ENCODE measurements at places on chromosomes 12 and 14.

- no peak for DNase-seq
These were observed 264.7 kb downstream of the RAD51B start for GRCh38 chr14:68084256-68084655.

GRCh38 chr12:66746489-66747201 is 67.8 kb upstream of the GRIP1 start:
- DNase-seq = no peak

- DNase-seq = no peak
These were observed 22.4 kb downstream of the EIF2B2 start for GRCh38 chr14:75025082-75025481.

DNA sequence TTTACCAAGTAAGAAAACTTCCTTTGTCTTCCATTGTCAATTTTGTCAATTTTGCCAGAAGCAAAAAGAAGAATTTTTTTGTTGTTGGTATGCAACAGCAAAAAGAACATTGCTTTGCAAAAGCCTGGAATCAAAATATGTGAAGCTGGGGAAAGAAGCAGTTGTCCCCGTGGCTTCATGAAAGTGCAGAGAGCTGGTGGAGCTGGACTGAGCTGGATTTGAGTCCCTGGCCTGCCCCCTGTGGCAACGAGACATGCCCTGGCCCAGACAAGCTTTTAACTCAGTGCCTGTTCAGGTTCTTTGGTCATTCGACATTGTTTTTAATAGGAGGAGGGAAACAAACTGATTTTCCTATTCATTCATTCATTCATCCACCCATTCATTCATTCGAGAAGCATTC is 70.3 kb downstream of the SLC15A4 start:
- no peak for DNase-seq

DNA sequence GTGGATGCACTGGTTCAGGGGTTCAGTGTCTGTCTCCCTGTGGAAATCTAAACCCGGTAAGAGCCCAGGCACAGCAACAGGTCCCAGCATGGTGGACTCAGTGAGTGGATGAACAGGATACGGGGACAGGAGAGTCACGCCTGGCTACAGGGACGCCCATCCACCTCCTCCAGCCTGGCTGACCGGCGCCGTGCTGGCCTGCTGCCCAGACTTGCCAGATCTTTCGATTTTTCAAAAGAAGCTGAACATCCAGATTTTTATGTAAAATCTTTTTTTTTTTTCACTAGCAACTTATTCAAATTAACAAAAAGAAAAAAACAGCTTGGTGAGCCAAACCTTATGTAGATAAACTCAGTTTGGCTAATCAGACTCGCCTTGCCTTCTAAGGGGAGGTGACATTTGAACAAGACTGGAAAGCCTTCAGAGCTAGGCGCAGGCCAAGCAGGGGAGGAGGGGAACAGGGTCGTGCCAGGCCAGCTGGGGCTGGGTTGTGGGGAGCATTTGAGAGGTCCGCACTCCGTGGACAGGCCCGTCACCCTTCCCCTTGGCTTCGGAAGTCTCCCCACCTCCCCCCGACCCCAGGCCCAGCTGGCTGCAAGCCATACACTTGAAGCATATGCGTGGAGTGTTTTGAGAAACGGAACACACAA is 87.8 kb upstream of the NCOR2 start:
- no peak for DNase-seq

DNA sequence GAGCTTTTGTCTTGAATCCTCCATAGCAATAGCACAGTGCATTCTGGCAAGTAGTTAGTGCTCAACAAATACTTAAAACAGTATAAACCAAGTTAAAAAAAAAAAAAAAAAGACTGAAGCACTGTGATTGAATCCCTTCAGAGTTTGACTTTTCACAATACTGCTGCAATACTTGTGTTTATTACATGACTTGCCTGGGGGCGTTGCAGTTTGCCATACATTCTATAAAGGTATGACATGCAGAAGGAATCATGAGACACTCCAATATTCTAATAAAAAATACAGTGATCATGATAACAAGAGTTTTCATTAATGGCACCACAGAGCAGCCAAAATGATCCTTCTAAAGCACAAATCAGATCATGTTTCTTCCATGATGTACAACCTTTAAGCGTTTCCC is 205.0 kb upstream of the CDKN3 start:
- no peak for DNase-seq

GRCh38 chr12:124550123-124551089 is 17.0 kb downstream of the NCOR2 start:
- no peak for DNase-seq

DNA sequence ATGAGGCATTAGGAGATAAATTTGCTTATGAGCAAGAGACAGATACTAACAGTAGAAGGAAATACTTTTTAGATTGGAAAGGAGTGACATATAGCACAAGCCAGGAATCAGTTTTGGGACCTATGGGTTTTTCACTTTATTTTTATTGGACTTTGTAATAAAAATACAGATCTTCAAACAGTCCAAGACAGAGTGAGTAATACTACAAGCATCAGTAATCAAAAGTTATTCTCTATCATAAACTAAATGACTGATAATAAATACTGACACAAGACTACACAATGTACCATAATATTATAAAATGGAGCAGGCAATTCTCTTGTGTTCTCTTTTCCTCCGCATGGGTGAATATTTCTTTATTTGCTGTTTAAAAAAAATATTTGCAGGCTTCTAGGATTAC is 85.8 kb downstream of the DERA start:
- no peak for DNase-seq

DNA sequence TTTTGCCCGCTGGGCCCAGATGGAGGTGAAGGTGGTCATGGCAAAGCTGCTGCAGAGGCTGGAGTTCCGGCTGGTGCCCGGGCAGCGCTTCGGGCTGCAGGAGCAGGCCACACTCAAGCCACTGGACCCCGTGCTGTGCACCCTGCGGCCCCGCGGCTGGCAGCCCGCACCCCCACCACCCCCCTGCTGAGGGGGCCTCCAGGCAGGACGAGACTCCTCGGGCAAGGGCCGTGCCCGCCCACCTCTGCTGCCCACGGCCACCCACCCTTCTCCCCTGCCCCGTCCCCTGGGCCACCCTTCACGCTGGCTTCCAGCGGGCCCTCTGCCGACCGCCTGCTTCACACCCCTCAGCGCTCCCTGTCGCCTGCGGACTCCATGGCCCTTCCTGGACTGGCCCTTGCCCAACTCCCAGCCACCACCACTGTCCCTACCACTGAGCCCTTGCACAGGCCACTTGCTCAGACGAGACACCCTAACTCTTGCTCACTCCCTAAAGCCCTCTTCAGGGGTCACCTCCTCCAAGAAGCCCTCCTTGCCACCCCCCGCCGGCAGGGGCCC is 42.5 kb downstream of the CYP46A1 start:
- DNase-seq = no peak

DNA sequence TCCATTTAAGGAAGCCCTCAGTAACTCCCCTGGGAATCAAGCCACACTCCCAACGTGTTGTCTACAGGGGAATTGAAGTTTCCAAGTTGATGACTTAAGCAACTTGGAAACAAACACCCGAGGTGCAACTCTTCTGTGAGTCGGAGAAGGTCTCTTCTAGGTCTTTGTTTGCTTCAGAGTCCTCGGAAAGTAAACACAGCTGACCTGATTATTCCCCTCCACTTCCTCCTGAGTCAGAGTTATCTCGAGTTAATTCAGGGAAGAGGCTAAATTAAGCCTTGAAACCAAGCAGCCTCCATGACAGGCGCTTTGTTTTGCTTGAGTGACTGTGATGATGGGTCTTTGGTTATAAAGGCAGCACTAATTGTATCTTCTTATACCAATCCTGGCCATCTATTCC is 41.8 kb downstream of the TUNAR start:
- DNase-seq = no peak

- DNase-seq = no peak
These were observed 58.0 kb upstream of the PARP11 start for GRCh38 chr12:3931206-3931605.

GRCh38 chr12:53184828-53185227 is 4.1 kb upstream of the CSAD start:
- DNase-seq = no peak

- no peak for DNase-seq
These were observed 495.1 kb upstream of the CCDC196 start for GRCh38 chr14:65991104-65991503.

GRCh38 chr14:77037215-77037937 is 8.9 kb upstream of the IRF2BPL start:
- no peak for DNase-seq

GRCh38 chr12:124661341-124661740 is 93.9 kb upstream of the NCOR2 start:
- DNase-seq = no peak

DNA sequence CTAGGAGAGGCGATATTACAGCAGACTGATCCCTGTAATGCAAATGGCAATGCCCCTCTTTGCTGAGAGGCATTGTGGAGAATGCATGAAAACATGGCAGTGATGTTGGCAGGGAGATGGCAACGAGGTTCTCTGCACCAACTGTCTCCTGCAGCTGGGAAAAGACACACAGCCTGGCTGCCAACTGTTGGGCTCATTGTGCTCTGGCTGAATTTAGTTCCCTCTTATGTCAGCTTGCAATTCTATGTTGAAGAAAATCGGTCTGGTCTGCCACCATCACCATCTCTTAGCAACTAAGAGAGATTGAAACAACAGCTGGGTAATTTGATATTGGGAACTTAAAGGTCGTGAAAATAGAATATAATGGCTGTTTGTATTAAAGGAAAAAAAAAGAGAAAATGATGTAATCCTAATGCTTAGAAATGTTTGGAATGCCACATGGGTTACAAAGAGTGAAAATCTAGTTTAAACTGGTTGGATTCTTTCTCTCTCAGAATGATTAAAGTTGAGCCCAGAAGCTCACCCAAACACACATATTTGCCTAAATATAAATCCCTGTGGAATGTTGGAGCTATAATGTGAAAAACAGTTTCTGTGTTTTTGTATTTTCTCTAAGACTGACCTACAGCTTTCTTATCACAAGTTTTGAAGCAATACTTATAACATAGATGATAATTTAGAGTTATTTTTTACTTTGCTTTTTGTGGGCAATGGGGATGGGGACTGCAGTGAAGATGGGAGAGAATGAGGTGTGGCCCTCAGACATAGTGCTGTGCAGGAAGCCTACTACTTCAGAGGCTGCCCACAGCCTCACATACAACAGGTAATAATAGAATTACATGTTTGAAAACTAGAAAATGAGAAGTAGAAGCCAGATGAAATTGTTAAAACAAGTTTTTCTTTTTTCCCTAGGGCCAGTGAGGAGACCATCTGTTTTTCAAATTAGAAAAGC is 143.7 kb downstream of the AKAP6 start:
- DNase-seq = no peak

DNA sequence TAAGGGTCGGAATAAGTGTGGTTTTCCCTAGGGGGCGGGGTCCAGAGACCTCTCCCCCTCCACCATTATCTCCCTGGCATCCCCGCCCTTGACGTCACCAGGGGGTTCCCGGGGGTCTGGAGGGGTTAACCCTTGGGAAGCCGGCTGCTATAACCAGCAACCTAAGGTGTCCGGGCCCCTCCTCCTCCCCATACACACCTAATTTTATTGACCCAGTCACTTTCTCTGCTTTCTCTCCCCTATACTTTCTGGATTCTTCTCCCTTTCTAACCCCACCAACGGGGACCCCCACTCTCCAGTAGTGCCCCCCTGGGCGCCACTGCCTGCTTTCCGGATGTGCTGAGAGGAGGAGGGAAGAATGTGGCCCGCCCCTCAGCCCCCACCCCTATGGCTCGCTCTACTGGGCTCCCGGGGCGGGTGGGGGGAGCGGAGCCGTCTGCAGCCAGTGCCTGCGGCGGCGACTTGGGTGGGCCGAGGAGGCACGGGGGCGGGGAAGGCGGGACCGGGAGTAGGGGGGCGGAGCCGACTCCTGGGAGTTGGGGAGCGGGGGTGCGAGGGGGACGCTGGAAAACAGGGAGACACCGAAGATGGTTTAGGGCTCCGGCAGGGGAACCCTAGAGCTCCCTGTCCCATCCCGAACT is 1.8 kb downstream of the GLI1 start:
- DNase-seq = no peak

GRCh38 chr14:75646762-75647161 is 13.9 kb downstream of the ERG28 start:
- DNase-seq = no peak

DNA sequence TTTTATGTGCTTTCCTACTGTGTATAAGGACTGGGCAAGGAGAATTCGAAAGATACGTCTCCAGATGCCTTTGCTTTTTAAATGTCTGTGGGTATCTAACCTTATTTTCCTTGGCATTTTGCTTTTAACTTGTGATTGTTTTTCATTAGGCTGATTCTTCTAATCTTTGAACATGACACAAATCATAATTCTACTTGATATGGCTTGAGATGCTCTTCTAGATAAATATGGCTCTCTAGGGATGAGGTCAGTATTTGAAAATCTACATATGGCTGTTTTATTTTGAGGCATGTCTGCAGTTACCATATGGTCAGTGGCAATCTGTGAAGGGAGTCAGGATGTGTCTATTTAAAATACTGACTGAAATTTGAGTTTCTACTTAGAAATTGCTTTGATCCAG is 139.2 kb downstream of the SLC2A13 start:
- DNase-seq = no peak

GRCh38 chr14:71444030-71444822 is 488.0 kb upstream of the RGS6 start:
- DNase-seq = no peak

DNA sequence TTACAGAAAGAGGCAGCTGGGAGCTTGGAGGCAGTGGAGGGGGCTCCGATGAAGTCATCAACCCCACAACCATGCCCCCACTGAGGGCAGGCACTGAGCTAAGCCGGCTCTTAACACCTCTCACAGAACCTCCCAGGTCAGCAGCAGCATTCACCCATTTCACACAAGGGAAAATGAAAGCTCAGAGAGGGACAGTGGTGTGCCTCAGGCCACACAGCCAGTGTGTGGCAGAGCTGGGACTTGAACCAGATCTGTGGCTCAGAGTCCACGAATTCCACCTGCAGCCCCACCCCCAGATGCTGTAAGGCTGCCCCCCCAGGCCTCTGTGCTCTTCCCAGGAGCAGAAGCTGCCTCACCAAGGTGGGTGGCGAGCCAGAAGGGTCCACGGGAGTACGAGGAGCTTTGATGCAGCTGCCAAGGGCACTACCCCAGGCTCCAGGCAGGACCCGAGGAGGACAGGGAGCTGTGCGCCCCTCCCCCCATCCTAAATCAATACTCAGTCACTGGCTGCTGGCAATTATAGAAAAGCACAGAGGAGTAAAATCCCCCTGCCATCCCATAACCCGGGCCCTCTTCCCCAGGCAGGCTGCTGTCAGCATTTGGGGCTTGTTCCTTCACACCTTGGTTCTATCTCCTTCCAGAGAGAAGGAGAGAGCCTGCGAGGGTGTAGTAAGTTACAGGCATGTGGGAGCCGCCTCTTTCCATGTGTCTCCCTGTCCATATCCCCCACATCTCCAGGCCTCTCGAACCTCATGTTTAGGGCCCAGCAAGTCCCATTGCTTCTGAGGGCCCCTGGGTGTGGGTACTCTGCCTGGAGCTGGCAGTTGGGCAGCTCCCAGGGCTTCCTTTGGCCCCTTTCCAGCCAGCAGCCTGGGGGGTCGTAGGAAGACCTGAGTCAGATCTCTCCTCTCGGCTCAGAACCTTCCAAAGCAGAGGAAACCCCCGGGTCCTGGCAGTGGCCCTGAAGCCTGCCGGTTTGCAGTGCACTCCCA is 47.6 kb downstream of the FAM222A start:
- DNase-seq = no peak

- DNase-seq = no peak
These were observed 235.2 kb downstream of the ZFP36L1 start for GRCh38 chr14:68557648-68558047.

- no peak for DNase-seq
These were observed 230.0 kb downstream of the GLT1D1 start for GRCh38 chr12:129083121-129083840.

- no peak for DNase-seq
These were observed 1.9 kb downstream of the TMTC2 start for GRCh38 chr12:82688596-82688995.
